ENCODE measurements at places on chromosomes 7 and 10. TPM values are rescaled to one million over a fixed set of nuclear protein-coding genes. Genes with fewer than 3 reads are reported as not detected.

Gene TFPI2
- 1.9 TPM for total RNA-seq

Gene MMRN2
- total RNA-seq, result 563 TPM

Gene LFNG
- total RNA-seq, result 83.5 TPM

Gene MBL2
- total RNA-seq, result not detected

Gene ZNF394
- total RNA-seq, result 24.6 TPM

Gene NME8
- total RNA-seq, result not detected

Gene SLC13A1
- total RNA-seq, result not detected

Gene MGAM2
- 0.15 TPM for total RNA-seq

Gene AOC1
- 0.41 TPM for total RNA-seq

Gene ARHGEF5
- 11.9 TPM for total RNA-seq

Gene LIPJ
- not detected for total RNA-seq

Gene SPDYE18
- total RNA-seq, result not detected

Gene INHBA
- 0.08 TPM for total RNA-seq

Gene EVX1
- total RNA-seq, result 0.51 TPM

Gene CRPPA
- 3.2 TPM for total RNA-seq

Data from endothelial cell (in vitro differentiated cells).